Psoas muscle (tissue), 8 donors: ENCODE measurements at places on chromosomes 1 and 21. TPM values are rescaled to one million over a fixed set of nuclear protein-coding genes. Genes with fewer than 3 reads are reported as not detected.

DNA sequence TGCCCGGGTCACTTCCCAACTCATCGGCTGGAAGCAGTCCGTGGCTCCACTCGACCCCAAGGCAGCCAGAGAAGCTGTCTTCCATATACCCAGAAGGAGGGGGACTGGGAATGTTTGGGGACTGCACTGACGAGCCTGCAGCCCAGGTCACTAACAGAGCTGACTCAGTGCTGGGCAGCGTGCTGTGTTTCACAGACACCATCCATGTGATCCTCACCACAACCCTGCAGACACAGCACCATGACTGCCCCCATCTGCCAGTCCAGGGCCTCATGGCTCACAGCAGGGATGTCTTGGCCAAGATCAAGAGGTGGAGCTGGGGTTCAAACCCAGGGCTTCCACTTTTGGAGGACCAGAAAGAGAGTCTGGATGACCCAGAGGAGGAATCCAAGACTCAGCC, 67.9 kb downstream of the KLHDC7A start:
- H3K36me3 ChIP-seq = no peaks in the 10 kb centered on the region
- H3K4me1 ChIP-seq = no peaks in the 10 kb centered on the region
- H3K27ac ChIP-seq = no peak overlapping the region
- peaks cover 38% of the 10 kb centered on the region for H3K27me3 ChIP-seq
- DNase-seq = no peak
- no peak overlapping the region for H3K4me3 ChIP-seq

Gene SRGAP2B
- total RNA-seq = 7.2 TPM

DNA sequence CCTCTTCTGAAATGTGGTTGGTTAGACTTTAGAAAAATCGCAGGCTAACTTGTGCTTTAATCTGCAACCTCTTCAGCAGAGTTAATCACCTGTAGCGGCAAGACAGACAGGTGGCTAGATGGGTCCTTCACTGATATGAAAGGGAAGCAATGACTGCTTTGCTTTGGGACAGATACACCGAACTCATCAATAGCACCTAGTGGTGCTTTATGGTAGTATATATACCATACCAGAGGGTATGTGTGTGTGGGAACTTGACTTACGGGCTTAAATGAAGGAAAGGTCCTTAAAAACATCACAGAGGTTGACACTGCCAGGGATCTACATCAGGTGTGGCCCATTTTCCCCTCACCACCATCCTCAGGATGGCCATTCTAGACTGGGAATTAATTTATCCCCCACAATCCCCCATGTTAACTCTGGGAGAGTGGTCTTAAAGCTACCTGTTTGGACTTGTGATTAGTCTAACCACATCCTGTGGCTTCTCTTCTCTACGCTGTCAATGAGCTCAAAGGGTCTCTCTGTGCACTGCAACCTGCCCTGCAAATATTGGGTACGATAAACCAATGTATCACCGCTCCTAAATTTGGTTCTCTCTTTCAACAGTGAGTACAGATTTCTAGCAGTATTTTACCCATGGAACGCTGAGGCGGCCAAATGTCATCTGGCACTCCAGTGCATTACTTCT, 162.7 kb downstream of the SIPA1L2 start:
- no peak overlapping the region for H3K27ac ChIP-seq
- no peak for DNase-seq
- peaks cover 6% of the 10 kb centered on the region for H3K4me1 ChIP-seq

Gene KCNK2
- 0.37 TPM for total RNA-seq

GRCh38 chr1:10108134-10108663, 75.4 kb downstream of the UBE4B start:
- peaks cover 53% of the 10 kb centered on the region for H3K36me3 ChIP-seq
- DNase-seq = no peak
- H3K4me3 ChIP-seq = peak overlapping the region; percentile 19
- peak overlapping the region; percentile 64 for H3K27ac ChIP-seq
- H3K4me1 ChIP-seq = peaks cover 21% of the 10 kb centered on the region

DNA sequence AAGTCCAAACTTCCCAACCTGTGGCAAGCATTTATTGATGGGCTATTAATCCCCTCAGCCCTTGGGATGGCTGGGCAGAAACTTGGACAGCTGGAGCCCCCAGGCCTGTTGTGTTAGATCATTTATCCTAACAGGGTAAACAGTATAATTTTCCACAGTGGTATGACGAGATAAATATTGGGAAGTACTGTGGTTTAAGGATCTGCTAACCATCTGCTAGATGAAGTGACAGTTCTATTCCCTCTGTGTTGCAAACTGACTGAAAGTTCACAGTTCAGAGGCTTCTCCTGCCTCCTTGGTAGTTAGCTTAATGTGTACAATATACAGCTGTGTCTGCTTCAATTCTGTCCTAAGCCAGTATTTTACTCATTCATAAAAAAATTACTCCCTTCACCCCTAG, 127.5 kb upstream of the CHODL start:
- no peaks in the 10 kb centered on the region for H3K4me1 ChIP-seq
- no peak overlapping the region for H3K4me3 ChIP-seq
- DNase-seq = no peak

GRCh38 chr1:72271555-72272085, 10.7 kb downstream of the NEGR1 start:
- no peaks in the 10 kb centered on the region for H3K27me3 ChIP-seq
- DNase-seq = no peak
- no peak overlapping the region for H3K27ac ChIP-seq
- H3K36me3 ChIP-seq = no peaks in the 10 kb centered on the region
- H3K4me1 ChIP-seq = no peaks in the 10 kb centered on the region
- no peak overlapping the region for H3K4me3 ChIP-seq

Gene IL23R
- total RNA-seq = not detected

DNA sequence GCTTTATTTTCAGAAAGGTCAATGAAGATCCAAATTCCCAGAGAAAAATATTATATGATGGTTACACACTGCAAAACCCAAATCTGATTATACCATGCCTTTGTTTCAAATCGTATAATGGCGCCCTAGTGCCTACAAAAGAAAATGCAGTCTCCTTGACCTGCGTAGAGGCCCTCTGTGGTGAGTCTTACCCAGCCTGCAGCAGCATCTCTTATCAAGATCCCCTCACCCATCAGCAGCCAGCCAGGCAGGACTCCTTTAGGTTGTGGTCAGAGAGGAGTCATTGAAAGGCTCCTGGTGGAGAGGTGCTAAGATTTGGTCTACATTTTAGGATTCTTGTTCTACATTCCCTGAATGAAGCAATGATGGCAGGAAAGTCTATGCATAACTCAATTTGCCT, 23.7 kb upstream of the DAB1 start:
- no peaks in the 10 kb centered on the region for H3K27me3 ChIP-seq
- no peak overlapping the region for H3K4me3 ChIP-seq
- no peaks in the 10 kb centered on the region for H3K4me1 ChIP-seq
- DNase-seq = no peak
- H3K36me3 ChIP-seq = no peaks in the 10 kb centered on the region

- H3K27ac ChIP-seq = no peak overlapping the region
- H3K4me3 ChIP-seq = no peak overlapping the region
- H3K36me3 ChIP-seq = no peaks in the 10 kb centered on the region
- DNase-seq = no peak
Measured at GRCh38 chr1:57129865-57130264, 164.1 kb upstream of the C8B start.

Gene AJAP1
- total RNA-seq = 0.07 TPM

- H3K4me1 ChIP-seq = peaks cover 3% of the 10 kb centered on the region
- no peaks in the 10 kb centered on the region for H3K27me3 ChIP-seq
- no peak overlapping the region for H3K27ac ChIP-seq
- no peaks in the 10 kb centered on the region for H3K36me3 ChIP-seq
Measured at GRCh38 chr1:200364831-200365230, 45.0 kb downstream of the ZNF281 start.

DNA sequence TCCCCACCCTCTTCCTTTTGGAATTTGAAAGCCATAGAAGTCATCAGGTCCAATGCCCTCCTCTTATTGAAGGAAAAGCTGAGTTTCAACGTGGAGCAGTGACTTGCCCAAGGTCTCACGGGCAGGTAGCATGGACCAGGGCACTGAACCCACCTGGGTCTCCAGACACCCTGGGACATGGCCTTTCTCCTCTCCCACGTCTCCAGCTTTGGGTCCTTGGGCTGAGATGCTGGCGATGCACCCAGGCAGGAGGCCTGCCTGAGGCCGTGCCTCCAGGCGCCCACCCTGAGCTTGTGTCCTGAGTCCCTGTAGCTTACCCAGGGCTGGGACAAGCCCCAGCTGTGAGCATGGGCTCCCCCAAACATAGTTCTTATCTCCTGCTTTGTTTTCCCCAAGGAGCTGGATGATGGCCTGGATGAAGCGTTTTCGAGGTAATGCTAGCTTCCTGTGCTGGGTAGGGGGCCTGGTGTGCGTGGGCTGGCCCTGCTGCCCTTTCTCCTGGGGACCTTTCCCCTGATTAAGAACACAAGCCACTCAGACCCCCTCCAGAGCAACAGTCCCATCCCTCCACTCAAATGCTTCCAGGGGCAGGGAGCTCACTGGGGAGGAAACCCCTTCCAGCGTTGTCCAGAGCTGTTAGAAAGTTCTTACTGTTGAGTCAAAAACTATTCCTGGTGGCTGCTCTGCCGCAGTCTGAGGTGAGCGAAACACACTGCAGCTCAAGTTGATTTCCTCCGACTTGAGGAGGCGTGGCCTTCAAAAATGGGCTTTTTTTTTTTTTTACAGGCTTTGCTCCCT, 21.6 kb downstream of the LDLRAP1 start:
- H3K36me3 ChIP-seq = no peaks in the 10 kb centered on the region
- H3K27me3 ChIP-seq = no peaks in the 10 kb centered on the region
- H3K27ac ChIP-seq = peak overlapping the region; percentile 89

Gene LCE1B
- not detected for total RNA-seq

DNA sequence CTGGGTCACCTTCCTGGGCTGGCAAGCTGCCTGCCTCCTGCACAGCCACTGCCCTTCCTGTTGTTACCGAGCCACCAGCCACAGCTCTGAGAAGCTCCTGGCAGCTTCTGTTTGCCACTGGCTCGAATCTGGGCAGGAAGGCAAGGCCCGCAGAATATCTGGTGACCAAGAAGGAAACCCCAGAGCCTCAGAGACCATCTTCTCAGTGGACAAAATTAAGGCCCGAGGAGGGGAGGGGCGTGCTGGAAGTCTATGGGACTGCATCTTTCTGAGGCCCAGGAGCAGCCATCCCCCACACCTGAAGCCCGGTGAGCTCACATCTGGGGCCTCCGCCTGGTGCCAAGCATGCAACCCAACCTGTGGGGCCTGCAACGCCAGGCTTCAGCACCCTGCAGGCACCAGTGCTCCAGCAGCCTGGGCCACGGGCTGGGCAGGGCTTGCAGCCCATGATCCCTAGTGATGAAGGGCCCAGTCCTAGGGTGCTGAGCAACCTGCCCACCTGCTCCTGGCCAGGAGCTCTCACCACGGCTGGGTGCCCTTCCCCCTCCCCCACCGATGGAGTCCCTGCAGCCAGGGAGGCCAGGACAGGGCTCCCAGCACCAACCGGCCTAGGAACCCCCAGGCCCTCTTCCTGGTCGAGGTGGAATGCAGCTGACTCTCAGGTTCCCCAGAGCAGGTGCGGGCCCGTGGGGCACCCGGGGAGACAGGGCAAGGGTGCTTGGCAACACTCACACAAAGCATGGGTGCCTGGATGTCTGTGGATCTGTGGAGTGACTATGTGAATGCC, 879 bp downstream of the CPTP start:
- H3K4me1 ChIP-seq = peaks cover 50% of the 10 kb centered on the region
- no peak for DNase-seq
- peak overlapping the region; percentile 87 for H3K4me3 ChIP-seq
- peaks cover 29% of the 10 kb centered on the region for H3K36me3 ChIP-seq
- peak overlapping the region; percentile 88 for H3K27ac ChIP-seq
